Neural crest cell (in vitro differentiated cells): ENCODE measurements at places on chromosomes 12 and 14. TPM values are rescaled to one million over a fixed set of nuclear protein-coding genes. Genes with fewer than 3 reads are reported as not detected.
A peak's percentile ranks its signal among the peaks of the same experiment; 100 is the strongest.

Gene CAPZA3
- total RNA-seq = not detected in 2 replicates

- no peak for DNase-seq
Measured at GRCh38 chr12:45379261-45379660, 163.4 kb downstream of the ANO6 start.

Gene STX2
- total RNA-seq = 31.0 and 32.7 TPM in 2 replicates

Gene SYNDIG1L
- not detected in 2 replicates for total RNA-seq

DNA sequence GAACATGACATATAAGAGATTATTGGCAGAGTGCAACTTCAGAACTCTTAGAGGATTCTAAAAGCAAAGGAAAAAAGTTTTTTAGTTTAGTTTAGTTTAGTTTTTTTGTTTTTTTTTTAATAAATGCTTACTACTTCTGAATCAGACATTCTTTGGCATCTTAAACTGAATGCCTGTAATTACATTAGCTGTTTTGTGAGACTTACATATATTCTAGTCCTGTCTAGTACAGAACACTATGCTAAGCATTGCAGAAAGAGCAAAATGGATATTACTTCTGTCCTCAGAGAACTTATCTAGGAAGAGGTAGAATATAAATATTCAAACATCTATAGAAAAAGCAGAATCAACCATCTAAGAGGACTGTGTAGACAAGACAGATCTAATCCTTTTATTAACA lies 133.2 kb downstream of the RAD51B start:
- DNase-seq = no peak

Gene SLC7A7
- 0.54 and 0.64 TPM in 2 replicates for total RNA-seq

DNA sequence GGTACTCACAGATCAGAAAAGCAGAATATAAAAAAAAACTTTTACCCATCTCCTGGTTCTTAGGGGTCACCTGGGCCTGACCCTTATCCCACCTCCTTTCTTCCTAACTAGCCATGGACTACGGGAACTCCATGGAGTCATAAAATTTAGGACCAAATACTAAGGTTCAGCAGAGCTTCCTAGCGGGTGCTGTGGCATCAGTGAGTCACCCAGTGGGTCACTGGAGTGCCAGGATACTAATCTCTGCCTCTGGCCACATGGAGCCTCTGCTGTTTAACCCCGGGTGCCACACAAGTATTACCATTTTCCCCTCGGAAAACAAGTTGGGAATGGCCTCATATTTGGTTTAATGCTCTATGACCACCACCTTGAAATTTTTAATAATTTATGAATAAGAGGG lies 6.9 kb downstream of the ZBTB39 start:
- no peak for DNase-seq

Gene ANO2
- 1.9 and 2.0 TPM in 2 replicates for total RNA-seq

Gene RTN1
- total RNA-seq = 14.9 and 18.0 TPM in 2 replicates

GRCh38 chr12:49232940-49233841 lies 31.7 kb upstream of the TUBA1C start:
- peak; percentile 64 for DNase-seq

GRCh38 chr14:97178781-97179180 lies 381.6 kb downstream of the VRK1 start:
- DNase-seq = no peak

DNA sequence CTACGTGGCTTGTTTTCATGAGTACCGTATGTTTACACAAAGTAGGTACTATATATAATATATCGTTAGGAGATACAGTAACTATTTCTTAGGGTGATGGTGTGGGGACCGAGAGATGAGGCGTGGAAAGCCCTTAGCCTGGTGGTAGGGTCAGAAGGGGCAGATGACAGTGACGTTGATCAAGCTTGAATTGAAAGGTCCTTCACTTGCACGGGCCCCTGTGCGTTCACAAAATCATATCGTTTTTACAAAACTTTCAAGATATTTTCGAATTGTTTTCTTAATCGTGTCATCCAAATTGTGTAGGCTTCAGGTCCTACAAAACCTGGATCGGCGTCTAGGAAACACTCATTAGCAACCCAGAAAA lies 881 bp upstream of the SOS2 start:
- DNase-seq = no peak

- no peak for DNase-seq
Measured at GRCh38 chr14:60655898-60656685, 6.8 kb upstream of the SIX1 start.

- no peak for DNase-seq
Measured at GRCh38 chr12:123750159-123750656, 11.9 kb upstream of the DNAH10 start.

DNA sequence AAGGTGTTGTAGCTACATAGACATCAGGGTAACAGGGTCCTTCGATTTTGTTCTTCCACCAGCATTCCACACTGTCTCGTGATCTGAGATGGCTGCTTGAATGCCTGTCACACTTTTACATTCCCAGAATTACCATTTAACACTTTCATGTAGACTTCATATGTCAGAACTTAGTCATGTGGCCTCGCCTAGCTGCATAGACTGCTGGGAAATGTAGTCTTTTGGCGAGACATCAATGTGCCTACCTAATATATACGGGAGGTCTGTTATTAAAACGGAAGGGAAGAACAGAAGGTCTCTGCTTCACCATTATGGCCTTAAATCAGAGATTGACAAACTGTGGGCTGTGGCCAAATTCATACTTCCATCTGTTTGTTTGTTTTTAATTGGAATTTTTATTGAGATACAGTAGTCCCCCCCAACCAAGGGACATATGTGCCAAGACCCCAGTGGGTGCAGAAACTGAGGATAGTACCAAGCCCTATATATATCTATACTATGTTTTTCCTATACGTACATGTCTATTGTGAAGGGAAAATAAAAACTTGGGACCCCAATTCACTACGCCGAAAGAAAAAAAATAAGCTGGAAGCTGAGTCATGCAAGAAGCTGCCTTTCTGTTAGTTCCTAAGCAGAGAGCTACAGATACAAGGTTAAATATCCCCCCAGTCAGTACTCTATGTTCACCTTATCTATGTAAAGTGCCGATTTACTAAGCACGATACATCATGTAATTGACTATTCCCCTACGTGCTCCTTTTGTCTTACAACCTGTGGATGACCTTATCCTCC lies 11.3 kb upstream of the HRK start:
- no peak for DNase-seq

- DNase-seq = no peak
Measured at GRCh38 chr12:46368684-46369083, 3.9 kb downstream of the SLC38A2 start.

GRCh38 chr14:93045965-93046704 lies 69.6 kb downstream of the ITPK1 start:
- DNase-seq = no peak

Gene GPRC5D
- total RNA-seq = not detected in 2 replicates

GRCh38 chr12:125079648-125080645 lies 14.7 kb downstream of the AACS start:
- no peak for DNase-seq

DNA sequence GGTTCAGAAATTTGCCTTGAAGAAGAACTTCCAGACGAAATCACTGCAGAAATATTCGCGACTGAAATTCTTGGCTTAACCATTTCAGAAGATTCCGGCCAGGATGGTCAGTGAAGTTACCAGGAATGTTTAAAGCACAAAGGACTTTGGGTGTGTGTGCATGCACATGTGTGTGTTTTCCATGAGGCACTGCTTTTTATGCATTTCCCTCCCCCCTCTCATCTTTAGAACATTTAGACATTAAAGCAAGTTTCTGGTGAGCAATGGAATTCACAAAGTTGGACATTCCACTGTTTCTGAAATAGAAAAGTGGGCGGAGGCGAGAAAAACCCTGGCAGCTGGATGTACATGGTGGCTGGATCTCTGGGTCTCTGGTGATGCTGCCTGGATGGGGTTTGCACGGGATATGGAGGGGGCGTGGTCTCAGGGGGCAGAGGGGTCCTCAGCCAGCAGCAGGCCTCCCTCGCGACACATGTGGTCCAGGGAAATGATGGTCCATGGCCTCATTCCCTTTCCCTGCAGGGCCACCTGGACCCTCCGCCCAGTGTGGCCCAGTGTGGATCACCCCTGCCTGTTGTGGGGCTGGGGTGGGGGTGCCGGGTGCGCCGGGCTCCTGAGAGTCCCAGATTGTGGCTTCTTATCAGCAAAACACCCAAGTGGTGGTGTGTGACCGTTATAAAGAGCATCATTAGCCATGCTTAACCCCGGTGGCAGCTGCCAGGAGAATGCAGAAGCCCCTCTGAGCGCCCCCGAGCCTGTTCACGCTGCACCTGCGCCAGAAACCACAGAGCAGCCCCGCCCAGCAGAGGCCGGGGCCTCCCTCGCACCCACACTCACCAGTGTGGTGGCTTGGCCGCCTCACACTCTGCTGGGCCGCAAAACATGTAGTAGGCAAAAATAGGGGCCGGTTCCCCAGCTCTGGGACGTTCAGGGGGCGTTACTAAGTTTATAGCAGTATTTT lies 17.8 kb upstream of the BCL7A start:
- DNase-seq = no peak

DNA sequence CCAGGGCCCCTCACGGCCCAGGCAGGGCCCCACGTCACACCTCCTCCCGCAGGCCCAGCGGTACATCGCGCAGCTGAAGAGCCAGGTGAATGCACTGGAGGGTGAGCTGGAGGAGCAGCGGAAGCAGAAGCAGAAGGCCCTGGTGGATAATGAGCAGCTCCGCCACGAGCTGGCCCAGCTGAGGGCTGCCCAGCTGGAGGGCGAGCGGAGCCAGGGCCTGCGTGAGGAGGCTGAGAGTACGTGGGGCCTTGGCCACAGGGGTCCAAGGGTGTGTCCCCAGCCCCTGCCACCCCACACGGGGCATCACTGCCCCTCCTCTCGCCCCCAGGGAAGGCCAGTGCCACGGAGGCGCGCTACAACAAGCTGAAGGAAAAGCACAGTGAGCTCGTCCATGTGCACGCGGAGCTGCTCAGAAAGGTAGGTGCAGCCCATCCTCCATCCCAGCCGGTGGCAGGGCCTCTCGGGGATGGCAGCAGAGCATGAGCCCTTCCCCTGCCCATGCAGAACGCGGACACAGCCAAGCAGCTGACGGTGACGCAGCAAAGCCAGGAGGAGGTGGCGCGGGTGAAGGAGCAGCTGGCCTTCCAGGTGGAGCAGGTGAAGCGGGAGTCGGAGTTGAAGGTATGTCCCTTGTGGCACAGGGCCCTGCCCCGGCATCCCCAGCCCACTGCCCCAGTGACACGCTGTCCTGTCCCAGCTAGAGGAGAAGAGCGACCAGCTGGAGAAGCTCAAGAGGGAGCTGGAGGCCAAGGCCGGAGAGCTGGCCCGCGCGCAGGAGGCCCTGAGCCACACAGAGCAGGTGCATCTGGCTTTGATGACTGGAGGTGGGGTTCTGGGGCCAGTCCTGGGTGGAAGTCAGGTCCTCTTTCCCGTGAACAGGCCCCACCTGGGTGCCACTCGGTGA lies 20.9 kb downstream of the HIP1R start:
- no peak for DNase-seq

DNA sequence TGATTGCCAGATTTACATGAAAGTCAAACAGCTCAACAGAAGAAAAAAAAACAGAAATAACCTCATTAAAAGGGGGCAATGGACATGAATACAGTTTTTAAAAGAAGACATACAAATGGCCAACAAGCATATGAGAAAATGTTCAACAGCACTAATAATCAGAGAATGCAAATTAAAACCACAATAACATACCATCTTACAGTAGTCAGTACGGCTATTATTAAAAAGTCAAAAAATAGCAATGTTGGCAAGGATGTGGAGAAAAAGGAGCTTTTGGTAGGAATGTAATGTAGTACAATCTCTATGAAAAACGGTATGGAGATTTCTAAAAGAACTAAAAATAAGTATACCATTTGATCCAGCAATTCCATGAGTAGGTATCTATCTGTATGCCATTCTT lies 272.1 kb downstream of the CEP128 start:
- no peak for DNase-seq

Gene PTPRQ
- not detected in 2 replicates for total RNA-seq

- no peak for DNase-seq
Measured at GRCh38 chr12:42469355-42470175, 120.0 kb downstream of the PRICKLE1 start.

Gene PRICKLE1
- total RNA-seq = 9.3 and 9.4 TPM in 2 replicates

GRCh38 chr14:39266525-39266870 lies 32.8 kb downstream of the MIA2 start:
- no peak for DNase-seq

DNA sequence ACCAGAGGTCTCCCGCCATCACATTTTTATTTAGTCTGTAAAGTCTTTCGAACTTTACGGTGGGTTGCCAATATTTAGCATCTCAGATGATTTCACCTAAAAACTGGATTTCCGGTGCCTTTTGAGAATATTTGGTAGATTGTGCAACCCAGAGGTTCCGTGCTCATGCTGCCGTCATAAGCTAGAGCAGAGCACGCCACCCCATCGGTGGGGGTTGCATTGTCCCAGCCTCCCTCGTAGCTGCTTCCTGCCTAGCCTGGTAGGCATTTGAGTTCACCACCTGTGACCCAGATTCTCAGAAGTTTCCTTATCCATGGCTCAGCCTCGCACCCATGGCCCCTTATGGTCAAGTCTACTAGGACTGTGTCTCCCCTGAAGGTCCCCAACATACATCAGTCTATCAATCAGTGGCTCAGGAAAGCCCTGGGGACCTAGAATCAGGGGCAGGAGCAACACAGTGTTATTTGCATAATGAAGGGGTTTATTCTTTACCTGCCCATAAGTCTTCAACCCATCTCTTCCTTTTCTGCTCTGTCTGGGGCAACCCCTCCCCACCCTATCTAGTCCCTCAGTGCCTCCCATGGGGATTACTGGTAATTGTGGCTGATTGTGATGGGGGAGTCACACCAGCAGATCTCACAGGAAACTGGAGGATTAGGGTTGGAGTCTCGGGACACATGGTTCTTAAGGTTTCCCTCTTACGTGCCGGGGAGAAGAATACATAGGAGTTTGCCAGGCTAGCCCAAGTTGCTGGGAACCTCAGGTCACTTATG lies 152.3 kb downstream of the PHETA1 start:
- DNase-seq = no peak

GRCh38 chr12:82723093-82723492 lies 36.4 kb downstream of the TMTC2 start:
- no peak for DNase-seq

Gene NEUROD4
- total RNA-seq = 6.9 and 7.3 TPM in 2 replicates

Gene TTC9
- total RNA-seq = 3.7 and 4.2 TPM in 2 replicates

- DNase-seq = no peak
Measured at GRCh38 chr12:92971859-92972524, 42.9 kb upstream of the EEA1 start.

GRCh38 chr12:49013428-49013827 lies 5.1 kb downstream of the PRKAG1 start:
- no peak for DNase-seq

Gene GNB3
- total RNA-seq = 21.2 and 22.2 TPM in 2 replicates
